ENCODE measurements at places on chromosomes 13 and 19.

DNA sequence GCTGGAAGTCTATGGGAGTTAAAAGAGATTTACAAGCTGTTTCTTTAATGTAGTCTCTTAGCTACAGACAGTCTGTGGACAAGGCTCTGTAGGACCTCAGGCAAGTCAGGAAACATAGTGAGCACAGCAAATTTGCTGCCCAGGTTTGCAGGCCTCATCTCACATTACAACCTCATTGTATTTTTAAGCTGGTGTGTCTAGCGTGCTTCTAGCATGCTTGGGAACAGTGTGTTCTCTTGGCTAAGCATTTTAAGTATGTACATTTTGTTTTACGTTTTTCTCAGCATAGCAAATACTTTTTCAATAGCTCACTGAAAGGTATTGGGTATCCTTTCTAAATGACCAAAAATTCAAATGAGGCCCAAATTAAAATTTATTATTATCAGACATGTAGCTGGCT, 113.2 kb downstream of the STARD13 start:
- no peak for DNase-seq

GRCh38 chr13:40445557-40445990, 220.9 kb downstream of the FOXO1 start:
- DNase-seq, result peak; percentile 63

- DNase-seq, result no peak
These were observed 422.3 kb downstream of the SPRY2 start for GRCh38 chr13:79918620-79919019.

DNA sequence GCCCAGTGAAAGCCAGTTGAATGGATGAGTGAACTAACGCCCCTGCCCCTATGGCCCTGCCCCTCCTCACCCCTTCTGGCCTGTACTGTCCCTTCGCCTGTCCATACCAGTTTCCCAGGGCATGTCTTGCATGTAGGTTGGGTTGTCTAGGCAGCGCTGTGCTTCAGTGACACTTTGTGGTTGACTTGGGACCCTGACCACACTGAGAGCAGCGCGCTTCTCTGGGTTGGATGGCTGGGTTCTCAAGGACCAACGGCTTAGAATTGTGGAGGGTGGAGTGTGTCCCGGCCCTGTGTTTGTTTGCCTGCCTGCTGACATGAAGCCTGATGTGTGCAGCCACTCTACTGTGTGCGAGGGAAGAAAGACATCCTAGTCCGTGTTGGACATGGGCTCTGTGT, 15.8 kb downstream of the GATAD2A start:
- no peak for DNase-seq

- DNase-seq, result no peak
These were observed 128.3 kb downstream of the STK24 start for GRCh38 chr13:98448642-98448928.

DNA sequence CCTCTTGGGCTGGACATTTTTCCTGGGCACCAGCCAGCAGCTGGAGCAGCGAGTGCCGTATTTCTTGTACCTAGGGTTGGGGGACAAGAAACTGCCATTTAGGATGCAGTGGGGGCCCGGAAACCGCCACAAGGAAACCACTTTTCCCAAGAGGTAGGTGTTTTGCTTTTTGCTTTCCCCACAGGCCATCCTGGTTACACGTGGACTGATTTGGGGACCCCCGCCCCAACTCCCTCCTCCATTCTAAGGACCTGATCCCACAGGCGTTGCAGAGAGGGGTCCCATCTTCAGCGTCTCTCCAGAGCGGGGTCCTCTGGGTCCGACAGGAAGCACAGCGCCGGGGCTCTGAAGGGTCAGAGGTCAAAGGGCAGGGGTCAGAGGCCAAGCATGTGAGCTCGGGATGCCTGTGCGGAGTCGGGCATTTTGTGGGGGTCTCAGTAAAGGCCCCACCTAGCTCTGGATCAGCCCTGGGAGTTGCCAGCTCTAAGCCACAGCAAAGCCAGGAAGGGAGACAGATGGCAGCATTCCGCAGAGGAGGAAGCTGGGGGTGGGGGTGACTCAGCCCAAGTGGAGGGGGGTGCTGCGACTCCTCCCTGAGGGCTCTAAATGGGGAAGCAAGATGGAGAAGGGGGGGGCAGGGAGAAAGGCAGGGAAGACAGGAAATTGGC, 4.3 kb downstream of the ZGLP1 start:
- no peak for DNase-seq

DNA sequence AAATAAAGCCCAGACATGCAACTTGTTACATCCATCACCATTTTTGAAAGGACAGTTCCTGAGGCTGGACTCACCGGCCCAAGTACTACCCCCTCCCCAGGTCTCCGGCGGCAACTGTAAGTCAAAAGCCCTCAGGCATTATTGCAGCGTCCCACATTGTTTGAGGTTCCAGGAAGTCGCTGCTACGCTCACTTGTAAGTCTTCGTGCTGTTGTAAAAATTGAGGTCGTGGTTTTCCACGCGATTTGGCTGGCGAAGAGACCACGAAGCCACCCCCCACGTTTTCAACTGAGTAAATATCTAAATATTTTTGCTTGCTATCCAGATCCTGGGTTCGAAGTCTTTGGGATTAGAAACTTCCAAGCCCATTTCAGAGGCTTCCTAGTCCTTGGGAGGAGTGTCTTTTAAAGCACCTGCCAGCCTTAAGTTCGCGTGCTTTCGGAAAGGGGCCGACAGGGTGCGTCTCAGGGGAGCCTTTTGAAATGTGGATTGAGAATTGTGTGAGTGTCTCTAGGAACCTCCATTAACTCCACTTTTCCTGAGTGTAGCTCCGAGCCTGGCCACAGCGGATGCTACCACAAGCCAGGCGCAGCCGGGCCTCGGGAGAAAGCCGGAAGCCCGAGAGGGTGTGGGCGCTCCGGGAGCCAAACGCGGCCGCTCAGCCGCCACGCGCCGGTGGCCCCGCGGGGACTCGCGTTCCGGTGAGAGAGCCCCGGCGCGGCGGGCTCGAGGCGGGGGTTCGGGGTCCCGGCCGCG, 434 bp upstream of the FNDC3A start:
- peak; percentile 61 for DNase-seq

- DNase-seq, result no peak
These were observed 60.3 kb upstream of the SPATA13 start for GRCh38 chr13:24100188-24100587.

- no peak for DNase-seq
These were observed 23.7 kb upstream of the SHISA2 start for GRCh38 chr13:26075498-26075897.
